ENCODE measurements at places on chromosomes 7 and 10.

- DNase-seq, result no peak
Observed at GRCh38 chr7:128874140-128875031, 11.7 kb downstream of the ATP6V1F start.

DNA sequence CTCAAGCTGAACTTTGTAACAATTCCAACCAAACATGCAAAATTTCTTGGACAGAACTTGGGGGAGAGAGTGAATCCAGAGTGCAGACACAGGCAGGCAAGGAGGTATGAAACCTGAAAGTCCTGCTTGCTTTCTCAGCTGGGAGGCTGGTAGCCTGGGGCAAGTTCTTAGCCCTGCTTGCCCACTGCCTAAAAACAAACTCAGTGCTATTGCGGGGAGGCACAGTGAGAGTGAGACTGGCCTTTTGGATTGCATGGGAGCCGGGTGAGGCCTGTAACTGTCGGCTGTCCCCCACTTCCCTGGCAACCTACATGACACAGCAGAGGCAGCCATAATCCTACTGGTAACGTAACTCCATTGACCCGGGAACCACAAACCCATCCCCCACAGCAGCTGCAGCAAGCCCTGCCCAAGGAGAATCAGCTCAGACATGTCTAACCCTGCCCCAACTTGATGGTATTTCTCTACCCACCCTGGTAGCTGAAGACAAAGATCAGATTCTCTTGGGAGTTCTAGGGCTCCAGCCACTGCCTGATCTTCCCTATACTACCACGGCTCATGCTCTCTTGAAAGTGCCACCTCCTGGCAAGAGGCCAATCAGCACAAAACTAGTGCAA lies 663.6 kb downstream of the GRM8 start:
- DNase-seq, result no peak

- peak; percentile 57 for DNase-seq
Observed at GRCh38 chr7:71243736-71244410, 111.9 kb downstream of the GALNT17 start.

DNA sequence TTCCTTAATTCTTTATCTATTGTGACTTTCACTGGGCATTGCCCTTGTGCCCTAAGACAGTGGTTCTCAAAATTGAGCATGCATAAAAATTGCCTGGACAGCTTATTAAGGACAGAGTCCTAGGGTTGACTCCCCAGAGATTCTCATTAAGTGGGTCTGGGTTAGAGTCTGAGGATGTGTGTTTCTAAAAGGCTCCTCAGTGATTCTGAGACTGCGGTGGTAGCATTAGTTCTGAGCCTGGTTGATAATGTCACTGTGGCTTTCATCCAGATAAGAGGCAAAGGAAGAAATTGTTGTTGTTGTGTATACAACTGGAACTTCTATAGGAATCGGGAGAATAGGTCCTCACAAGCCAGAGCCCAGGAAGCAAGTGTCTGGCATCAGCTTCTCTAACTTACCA lies 1.3 kb downstream of the IFIT2 start:
- no peak for DNase-seq

DNA sequence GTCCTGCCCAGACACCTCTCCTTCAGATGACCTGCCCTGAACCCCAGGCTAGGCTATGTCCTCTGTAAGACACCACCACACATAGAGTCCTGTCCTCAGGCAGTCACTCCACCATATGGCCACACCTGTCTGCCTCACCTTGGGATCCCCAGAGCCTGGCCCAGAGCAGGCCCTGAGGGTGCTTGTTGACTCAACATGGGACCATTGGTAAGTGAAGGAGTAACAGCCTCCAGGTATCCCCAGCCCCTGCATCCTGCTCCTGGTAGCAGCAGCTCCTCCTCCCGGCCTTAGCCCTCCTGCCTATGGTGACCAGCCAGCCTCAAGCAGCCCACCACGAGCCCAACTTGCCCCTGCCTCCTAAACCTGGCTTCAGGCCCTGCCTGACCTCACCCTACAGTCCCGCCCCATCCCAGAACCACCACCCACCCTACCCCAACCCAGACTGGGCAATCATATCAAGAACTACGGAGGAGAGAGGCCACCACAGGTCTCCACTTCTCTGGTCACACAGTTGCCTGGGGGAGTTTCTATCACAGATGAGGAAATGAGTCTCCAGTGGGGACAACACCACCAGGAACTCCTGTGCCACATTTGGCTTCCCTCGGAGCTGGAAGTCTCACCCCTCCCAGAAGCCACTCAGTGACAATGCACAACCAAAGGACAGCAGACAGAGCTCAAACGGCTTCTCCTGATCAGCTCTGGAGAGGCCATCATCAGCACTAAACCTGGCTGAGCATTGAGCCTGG lies 136.6 kb downstream of the GRID1 start:
- DNase-seq, result no peak

GRCh38 chr7:150831851-150832250 lies 20.5 kb upstream of the AOC1 start:
- no peak for DNase-seq

GRCh38 chr7:24741679-24742505 lies 15.4 kb downstream of the GSDME start:
- DNase-seq, result peak; percentile 99

GRCh38 chr7:84144480-84144879 lies 50.1 kb downstream of the SEMA3A start:
- no peak for DNase-seq

DNA sequence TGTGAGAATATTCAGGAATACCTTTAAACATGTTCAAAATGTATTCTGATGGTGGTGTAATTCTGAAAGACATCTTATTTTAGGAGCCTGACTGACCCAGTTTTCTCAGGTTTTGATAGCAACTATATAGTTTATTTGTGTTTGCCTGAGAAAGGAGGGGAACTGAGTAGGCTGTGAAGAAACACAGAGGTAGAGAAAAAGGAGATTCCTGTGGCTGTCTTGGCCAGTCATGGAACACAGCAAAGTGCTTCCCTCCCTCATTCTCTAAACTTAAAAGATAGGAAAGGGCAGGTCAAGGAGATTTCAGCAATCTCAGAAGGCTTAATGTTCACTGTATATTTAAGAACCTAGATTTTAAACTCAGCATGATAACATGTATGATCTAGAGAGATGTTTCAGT lies 43.5 kb downstream of the ZMYND11 start:
- no peak for DNase-seq

DNA sequence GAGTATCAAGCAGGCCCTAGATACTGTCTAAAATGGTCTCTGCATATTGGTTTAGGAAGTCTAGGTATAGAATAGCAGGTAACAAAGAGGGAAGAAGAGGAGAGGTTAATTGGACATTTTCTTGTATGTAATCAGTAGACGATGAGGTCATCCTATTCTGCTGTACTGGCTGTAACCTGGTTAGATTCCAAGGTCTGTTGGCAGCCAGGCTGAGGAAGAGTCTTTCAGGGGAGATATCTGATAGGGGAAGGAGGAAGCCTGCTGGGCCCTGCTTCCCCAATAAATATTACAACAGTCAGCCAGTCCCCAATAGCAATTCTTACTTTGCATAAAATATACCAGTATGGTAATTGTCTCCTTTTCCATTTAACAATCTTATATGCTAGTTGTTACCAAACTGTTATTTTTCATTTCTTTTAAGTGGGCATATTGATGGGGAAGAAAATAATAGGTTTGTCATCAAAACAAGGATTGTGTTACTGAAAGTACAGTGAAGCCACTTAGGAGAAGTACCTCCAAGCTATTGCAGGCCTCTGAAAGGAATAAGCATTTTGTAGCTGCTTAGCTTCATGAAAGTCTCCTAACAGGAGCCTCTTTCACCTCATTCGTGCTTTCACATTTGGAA lies 186.4 kb downstream of the LRRC4 start:
- DNase-seq, result no peak

DNA sequence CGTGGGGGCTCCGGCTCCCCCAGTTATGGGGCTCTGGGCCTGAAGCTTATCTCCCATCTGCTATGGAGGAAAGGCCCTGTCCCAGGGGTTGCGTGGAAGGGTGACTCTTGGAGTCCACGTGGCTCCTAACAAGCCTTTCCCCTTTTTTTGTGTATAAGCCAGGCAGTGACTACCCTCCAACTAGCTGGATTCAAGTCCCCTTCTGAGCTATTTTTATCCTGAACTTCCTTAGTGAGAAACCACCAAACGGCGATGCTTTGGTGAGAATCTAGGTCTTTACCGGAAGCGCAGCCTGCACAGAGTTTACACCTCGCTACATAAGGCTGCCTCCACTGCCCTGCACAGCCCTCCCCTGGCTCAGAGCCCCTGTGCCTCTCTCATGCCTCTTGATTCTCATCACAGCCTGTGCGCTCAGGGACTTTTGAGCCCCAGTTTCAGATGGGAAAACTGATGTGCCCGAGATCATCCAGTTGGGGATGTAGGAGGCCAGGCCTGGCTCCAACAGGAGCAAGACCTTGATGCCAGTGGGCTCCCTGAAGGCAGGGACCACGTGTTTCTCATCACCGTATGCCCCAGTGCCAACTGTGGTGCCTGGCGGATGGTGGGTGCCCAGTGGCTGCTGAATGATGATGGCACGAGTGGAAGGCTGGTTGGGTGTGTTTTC lies 102.3 kb upstream of the PPIF start:
- DNase-seq, result no peak

DNA sequence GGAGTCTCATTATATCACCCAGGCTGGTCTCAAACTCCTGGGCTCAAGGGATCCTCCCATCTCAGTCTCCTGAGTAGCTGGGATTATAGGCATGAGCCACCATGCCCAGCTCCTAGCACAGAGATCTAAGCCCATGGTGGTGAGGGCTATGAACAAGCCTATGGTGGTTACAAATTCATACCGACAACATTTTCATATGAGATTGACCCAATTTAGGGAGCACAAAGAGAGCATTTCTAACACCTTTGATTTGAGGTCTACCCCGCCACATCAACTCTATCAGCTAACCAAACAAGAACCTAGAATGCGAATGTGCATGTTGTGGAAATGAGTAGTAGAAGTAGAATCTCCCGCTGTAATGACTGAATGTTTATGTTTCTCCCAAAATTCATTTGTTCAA lies 14.2 kb upstream of the PRF1 start:
- DNase-seq, result no peak

GRCh38 chr10:128345353-128345752 lies 219.1 kb upstream of the MKI67 start:
- DNase-seq, result no peak

DNA sequence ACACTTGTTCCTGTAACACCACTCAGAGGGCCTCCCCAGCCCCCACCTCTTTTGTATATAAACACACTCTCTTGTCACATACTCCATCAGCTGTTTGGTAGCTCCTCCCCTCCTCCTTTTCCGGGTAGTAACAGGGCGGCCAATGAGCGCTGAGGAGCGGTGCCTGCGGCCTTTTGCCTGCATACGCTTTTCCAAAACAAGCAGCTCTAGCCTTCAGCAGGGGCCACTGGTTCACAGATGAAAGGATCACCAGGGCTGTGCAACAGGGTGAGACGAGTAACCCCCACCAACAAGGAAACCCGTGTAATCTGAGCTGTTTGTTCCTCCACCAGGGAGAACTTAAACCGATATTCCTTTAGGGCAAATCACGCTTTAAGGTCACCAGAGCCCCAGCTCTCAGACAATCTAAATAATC lies 3.9 kb downstream of the UBE2H start:
- DNase-seq, result peak; percentile 80

DNA sequence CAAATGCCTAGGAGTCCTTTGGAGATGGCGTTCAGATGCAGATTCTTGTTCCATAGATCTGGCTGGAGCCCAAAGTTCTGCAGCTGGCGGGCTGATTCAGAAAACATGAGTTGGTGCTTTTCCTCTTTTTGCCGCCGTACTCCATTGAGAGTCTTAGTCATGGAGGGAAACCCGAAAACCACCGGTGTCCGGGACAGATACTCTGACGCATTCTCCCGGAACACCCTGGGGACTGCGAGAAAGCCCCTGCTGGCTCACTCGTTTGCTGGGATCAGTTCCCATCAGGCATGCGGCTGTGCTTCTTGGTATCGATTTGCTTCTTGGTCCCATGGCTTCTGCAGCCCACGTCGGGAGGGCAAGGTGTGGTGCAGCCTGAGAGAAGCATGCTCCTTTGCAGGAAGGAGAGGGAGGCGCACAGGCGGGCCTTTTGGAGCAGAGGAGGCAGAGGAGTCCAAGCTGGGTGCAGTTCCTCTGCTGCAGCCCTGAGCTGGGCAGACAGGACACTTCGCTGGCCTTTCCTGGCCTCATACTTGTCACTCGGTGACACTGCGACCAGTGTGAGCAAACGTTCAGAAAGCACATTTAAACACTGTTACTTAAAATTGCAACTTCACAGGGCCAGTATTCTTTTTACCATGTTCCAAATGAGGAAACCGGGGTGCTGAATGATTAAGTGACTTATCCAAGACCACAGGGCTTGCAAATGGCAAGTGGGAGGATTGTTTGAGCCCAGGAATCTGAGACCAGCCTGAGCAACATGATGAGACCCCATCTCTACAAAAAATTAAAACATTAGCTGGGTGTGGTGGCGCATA lies 30.6 kb upstream of the PFKFB3 start:
- peak; percentile 93 for DNase-seq

DNA sequence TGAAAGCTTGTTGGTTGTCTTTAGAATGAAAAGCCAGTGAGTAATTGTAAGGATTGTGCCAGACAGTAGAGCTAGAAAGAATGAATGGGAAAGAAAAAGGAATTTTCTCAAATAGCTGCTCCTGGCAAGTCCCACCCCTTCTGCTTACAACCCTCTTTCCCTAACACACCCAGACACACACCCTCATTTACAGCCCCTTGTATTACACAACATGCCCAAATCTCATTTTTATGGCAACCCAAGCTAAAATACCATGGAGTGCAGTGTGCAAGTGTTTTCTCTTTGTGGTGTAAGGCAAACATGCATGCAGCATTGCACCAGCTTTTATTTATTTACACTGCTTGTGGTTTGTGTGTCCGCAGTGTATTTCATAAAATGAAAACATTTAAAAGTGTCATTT lies 1.5 kb downstream of the PRKAR2B start:
- peak; percentile 55 for DNase-seq

- DNase-seq, result peak; percentile 13
Observed at GRCh38 chr10:14879124-14879927, 660 bp downstream of the SUV39H2 start.

GRCh38 chr10:77601488-77601887 lies 36.1 kb downstream of the KCNMA1 start:
- DNase-seq, result no peak

DNA sequence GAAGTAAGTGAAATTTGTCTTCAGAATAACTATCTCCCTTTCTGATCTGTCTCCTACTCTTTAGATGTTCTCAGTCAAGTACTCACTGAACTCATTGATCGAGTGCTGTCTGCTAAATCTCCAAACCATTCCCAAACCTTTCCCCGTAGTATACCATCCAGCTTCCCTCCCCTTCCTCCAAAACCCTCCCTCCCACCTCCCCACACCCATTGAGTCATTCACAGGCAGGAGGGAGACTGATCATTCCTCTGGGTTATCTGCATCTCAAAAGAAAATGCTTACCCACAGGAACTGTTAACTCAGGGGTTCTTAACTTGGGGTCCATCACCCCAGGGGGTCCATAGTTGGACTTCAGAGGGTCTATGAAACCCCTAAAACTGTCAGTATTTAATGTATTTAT lies 37.4 kb downstream of the GOT1 start:
- DNase-seq, result no peak

DNA sequence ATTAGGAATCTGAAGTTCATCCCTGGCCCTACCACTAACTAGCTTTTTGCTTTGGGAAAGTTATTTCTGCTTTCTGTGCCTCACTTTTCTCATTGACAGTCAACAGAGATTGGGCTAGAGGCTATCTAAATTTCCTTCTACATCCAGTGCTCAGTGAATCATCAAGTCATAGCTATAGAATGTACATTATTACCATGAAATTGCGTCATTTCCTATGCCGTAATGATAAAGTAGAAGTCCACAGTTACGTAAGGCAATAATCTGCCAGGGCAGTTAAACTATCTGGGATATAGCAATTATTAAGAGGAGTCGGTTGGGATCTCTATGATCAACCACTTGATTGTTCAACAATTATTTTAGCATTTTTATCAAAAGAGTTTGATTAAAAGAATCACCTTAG lies 64.4 kb downstream of the ITGB8 start:
- peak; percentile 51 for DNase-seq

Data from fibroblast of skin of scalp (primary cell).